ENCODE measurements at places on chromosomes 13 and 19.

DNA sequence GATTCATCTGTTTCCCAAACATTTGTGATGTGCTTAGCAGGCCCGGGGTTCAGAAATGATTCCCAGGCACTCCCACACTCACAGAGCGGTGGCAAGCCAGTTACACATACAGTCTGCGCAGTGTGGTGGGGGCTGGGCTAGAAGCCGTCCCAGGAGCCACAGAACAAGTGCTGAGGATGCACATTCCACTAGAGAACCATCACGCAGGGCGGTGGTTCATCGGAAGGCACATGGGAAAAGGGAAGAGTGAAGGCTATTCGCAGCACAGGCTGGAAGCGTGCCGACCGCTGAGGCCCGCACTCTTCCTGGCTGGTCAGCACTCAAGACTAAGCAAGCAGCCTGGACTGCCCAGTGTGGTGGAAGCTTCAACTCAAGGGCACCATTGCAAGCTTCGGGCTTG lies 126.3 kb upstream of the SLC7A1 start:
- DNase-seq: no peak

DNA sequence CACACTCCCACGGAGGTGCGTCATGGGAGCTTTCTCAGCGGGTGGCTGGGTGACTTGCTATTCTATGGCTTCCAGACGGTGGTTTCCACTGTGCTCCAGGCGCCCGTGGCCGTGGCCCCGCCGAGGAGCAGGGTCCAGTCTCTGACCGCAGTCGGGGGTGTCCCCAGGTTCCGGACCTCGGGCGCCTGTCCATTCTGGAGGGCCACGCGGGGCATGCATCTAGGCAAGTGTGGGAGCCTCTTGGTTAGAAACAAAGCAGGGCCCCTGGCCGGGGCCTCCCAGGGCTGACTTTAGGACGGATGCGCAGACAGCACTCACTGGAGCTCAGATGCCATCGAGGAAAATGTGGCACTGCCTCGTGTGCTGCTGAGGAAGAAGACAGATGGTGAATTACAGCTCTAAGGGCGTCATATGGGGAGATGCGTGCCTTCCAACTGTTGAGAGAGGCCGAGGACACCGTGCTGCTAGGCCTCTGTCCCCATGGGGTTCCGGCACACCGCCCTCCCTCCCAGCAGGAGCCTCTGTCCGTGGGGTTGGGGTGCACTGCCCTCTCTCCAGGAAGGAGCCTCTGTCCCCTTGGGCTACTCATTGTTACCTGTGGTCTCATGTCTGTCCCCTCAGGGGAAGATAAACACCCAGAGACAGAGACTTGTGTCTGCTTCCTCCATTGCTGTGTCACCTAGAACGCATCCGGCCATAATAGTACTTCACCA lies 38.1 kb downstream of the TMEM255B start:
- DNase-seq: no peak

DNA sequence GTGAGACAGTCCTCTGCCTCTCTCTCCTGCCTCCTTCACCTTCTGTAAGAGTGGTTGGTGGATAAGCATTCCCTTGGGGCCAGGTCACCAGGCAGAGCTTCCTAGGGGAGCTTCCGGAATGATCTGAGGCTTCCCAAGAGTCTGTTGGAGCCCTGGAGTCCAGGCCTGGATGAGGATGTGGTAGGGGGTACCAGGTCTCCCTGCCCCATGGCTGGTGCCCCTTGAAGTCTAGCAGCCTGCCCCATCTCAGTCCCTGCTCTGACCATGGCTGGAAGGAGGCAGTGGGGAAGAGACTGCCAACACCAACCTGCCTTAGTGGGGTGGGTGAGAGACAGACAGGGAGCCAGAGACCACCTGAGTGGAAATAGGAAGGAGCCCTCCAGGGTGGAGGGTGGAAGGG lies 1316.9 kb downstream of the UQCRFS1 start:
- DNase-seq: no peak

DNA sequence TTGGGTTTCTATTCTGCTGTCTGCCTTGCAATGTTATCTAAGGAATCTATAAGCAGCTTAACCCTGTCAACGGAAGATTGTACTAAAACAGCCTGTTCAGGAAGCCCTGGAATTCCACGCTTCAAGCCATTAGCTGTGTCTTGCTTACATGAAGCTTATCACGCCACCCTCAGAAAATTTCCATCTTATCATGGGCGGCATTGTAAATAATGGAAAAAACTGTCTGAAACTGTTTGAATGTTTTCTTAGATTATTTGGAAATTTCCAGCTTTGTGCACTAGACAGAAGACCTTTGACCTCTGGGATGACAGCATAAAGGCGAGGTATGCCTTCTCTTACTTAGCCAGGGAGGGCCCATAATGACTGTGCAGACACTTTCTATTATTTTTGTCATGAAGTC lies 319.7 kb downstream of the KCNRG start:
- DNase-seq: peak; percentile 82

DNA sequence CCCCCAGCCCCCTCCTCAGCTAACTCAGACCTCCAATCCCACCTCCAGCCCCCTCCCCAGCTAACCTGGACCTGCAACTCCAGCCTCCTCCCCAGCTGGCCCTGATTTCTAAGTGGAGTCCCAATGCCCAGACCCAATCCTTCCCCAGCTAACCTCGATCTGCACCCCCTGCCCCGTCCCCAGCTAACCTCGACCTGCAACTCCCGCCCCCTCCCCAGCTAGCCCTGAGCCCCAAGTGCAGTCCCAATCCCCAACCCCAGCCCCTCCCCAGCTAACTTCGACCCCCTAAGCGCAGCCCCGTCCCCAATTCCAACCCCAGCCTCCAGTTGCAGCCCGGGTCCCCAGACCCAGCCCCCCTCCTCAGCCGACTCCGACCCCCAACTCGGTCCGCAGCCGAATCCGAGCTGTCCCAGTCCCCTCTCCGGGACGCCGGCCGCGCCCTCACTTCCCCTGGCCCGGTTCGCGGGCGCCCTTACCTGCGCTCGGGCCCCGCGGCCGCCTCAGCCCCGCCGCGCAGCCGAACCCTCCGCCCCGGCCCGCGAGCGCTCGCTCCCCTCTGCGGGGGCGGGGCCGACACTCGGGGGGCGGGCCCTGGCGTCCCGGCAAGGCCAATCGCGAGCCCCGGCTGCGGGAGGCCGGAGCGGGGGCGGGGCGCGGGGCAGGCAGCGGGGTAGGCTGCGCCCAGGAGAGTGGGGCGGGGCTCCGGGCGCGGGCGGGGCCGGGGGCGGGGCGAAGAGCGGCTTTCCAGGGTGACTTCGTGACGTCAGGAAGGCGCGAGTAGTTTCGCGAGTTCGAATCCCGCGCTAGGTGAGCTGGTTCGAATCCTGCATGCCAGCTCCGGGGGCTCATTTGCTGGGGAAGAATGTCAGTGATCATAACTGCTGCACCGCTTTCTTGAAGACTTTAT lies at the start of gene GNG7:
GNG7 (minus strand) TSS at position 525 of the 907 bp plus-strand sequence. CDS start 182,006 bp downstream, outside the sequence.
- peak; percentile 60 for DNase-seq

DNA sequence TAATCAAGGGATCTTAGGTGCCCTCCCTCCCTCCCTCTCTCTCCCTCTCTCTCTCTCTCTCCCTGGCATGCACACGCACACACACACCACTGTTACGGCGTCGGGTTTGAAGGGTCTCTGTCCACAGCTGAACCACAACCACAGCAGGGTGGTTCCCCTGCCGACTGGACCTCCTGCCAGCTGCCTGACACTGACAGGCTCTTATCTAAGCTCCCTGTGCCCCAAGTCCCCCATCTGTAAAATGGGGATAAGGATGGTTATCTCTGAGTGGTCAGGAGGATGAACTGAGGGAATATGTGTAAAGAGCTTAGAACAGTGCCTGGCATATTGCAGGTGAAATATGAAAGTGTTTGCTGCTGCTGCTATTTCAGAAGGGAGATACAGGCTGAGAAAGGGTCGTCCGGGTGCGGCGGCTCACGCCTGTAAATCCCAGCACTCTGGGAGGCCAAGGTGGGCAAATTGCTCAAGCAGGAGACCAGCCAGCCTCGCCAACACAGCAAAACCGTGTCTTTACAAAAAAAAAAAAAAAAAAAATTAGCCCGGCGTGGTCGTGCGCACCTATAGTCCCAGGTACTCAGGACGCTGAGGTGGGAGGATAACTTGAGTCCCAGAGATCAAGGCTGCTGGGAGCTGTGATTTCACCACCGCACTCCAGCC lies 852 bp upstream of the SHISA7 start:
- no peak for DNase-seq

DNA sequence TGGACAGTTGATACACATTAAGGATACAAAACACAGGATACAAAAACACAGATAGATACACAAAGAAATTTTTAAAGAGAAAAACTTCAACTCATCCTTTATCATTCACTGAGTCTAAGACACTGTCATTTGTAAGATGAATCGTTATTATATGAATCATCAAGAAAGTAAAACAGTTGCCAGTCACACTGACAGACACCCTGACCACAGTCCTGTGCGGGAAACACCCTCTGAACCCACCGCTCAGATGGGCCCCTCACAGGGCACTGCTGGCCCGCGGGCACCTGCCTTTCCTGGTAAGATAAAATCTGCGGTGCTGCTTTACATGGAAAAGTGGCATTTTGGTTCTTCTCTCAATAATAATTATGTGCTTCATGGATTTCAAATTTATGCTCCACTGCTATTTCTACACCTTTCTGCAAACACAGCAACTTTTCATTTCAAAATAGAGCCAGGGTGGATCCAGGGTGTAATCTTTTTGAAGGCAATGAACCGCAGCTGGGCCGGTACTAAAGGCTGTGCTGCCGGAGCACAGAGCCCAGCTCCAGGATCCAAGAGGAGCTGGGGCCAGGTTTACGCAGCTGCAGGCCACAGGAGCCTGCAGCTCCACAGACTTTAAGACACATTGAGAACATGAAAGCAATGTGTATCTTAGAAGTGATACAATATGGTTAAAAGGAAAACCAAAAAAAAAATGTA lies 76.8 kb downstream of the TUBGCP3 start:
- peak; percentile 4 for DNase-seq

GRCh38 chr19:2841855-2842574 lies 740 bp downstream of the ZNF555 start:
- DNase-seq: no peak

DNA sequence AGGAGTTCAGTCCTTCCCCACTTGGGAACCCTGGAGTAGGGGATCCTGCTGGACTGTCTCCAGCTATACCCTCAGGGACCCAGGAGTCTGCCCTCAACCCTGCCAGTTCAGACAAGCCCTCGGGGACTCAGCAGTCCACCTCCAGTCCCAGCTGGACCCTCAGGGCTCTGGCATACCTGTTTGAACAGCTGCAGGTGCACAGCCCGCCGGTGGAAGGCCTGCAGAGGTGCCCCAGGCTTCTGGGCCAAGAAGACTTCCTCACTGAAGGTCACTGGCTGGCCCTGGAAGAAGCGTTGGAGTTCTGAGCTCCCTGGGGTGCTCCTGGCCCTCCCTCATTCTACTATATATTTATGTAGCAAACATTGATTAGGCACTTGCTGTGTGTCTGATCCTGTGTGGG lies 8.6 kb downstream of the CRB3 start:
- DNase-seq: no peak
